ENCODE measurements at places on chromosomes 7 and 10. TPM values are rescaled to one million over a fixed set of nuclear protein-coding genes. Genes with fewer than 3 reads are reported as not detected.
A peak's percentile ranks its signal among the peaks of the same experiment; 100 is the strongest.

DNA sequence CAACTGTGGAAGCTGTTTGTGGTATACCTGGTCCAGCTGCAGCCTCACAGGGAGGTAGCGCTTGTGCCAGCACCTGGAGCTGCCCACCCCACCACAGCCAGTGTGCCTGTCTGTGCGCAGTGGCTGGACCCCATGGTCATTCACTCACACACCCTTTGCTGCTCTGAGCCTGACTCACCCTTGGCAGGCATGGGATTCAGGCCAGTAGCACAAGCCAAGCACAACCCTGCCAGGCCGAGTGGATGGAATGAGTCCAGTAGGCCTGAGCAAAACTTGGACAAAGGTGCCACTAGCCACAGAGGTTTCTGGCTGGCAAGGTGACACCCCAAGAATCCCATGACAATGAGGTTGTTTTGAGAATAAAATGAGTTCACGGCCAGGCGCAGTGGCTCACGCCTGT lies 19.0 kb downstream of the RBM48 start:
- DNase-seq: no peak

The SMO gene
- 36.0 TPM for total RNA-seq

- no peak for DNase-seq
These were observed 330.4 kb upstream of the SEMA3A start for GRCh38 chr7:84524714-84525694.

The STEAP1 gene
- 33.6 TPM for total RNA-seq

The ATG9B gene
- total RNA-seq: 4.3 TPM

GRCh38 chr10:24518981-24519597 lies 204.6 kb downstream of the ARHGAP21 start:
- peak; percentile 62 for DNase-seq

The CCM2 gene
- 28.2 TPM for total RNA-seq

DNA sequence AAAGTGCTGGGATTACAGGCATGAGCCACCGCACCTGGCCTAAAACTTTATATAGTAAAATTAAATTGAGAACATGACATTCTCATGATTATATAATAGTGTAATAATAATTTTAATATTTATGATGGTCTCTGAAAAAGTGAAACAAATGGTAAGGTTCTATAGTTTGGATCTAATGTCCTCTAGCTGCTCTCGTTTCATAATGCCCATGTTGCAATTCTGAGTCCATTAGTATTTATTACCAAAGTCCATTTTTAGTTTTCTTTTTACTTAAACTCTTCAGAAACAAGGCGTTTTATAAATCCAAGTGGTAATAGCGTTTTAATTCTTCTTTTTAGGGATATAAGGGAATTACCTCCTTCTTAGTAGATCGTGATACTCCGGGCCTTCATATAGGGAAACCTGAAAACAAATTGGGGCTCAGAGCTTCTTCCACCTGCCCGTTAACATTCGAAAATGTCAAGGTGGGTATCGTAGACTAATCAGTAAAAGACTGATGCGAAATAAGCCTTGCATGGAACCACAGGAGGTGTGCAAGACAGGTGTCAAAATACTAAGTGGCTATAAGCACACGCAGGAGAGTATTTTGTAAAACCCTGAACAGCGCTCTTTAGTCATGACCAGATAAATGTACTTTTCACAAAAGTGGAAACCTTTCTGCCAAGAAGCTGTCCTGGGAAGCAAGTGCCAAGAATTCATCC lies 34.1 kb downstream of the ACADSB start:
- no peak for DNase-seq

DNA sequence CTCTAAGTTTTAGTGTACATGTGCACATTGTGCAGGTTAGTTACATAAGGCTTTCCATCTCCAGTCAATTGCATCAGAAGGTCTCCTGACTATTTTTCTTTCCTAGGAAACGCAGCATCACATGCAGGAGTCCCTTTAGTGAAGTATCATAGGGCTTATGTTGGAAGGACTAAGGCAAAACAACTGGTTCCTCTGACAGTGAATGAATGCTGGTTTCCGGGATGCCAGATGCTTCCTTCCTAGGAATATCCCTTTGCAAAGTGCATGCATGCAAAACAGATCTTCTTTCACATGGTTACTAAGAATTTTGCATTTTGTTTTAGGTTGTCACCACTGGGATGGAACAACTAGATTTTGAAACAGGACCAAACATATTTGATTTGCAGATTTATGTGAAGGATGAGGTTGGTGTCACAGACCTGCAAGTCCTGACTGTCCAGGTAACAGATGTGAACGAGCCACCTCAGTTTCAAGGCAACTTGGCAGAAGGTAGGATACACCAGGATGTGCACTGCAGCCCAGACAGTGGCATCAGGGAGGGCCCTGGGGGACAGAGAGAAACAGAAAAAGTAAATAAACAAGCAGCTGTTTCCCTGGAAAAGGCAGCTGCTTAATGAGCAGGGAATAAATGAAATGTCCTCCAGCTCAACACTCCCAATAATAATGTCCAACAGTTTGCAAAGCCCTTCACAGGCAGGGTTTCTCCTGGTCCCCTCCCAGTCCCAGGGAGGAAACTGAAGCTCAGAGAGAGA lies 17.8 kb downstream of the CDHR3 start:
- no peak for DNase-seq

- DNase-seq: no peak
These were observed 88.4 kb downstream of the POLR1F start for GRCh38 chr7:19620470-19620869.

- no peak for DNase-seq
These were observed 18.0 kb downstream of the CAMK2B start for GRCh38 chr7:44307301-44307900.

The SPAM1 gene
- not detected for total RNA-seq

- no peak for DNase-seq
These were observed 20.5 kb upstream of the FZD1 start for GRCh38 chr7:91243591-91244301.

The HABP2 gene
- total RNA-seq: 24.3 TPM

- no peak for DNase-seq
These were observed 31.5 kb downstream of the HIF1AN start for GRCh38 chr10:100567249-100567648.

The VIPR2 gene
- total RNA-seq: not detected

The GPR37 gene
- total RNA-seq: 0.50 TPM

- peak; percentile 81 for DNase-seq
These were observed 53.1 kb downstream of the CUX1 start for GRCh38 chr7:101870361-101871062.

GRCh38 chr7:49344556-49344955 lies 420.2 kb downstream of the CDC14C start:
- DNase-seq: no peak

GRCh38 chr7:113000316-113001020 lies 86.2 kb downstream of the GPR85 start:
- DNase-seq: no peak

GRCh38 chr7:111878785-111879184 lies 316.5 kb upstream of the IMMP2L start:
- DNase-seq: no peak

- no peak for DNase-seq
These were observed 212.4 kb upstream of the NPSR1 start for GRCh38 chr7:34445653-34446052.

- no peak for DNase-seq
These were observed 290.1 kb downstream of the TCERG1L start for GRCh38 chr10:131021246-131021895.

The MINPP1 gene
- total RNA-seq: 24.8 TPM

DNA sequence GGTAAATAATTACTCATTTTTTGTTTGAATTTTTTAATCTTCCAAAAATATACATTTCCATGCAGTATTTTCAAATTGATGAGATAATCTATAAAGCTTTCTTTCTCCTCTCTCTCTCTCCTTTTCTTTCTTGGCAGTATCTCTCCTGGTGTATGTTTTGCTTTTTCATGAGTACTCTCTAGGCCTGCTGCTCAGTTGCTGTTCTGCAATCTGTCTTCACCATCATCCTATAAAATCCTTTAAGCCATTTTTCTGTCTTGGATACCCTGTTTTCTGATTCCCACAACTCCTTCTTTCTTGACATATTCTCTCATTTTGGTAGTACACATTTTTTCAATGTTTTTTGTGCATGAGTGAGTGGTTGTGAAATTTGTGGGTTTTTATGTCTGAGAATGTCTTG lies 1558.1 kb upstream of the LRRTM3 start:
- no peak for DNase-seq

DNA sequence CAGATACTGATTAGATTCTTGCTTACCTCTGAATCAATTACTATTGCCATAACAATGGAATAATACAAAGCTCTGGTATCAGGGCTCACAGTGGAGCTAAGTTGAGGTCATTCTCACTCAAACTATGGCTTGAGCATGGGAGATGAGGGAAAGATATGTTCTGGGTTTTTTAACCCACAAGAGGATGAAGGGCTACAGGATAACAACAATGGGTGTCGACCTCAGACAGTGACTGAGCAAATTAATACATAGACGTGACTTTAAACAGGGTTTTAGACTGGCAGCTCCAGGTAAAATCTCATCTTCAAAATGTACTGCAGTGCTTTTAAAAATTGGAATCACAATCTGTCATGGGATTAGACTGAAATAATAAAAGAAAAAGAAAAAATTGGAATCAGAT lies 7.5 kb upstream of the HIBADH start:
- no peak for DNase-seq

The TET1 gene
- 19.1 TPM for total RNA-seq

GRCh38 chr7:158369290-158369689 lies 218.3 kb downstream of the PTPRN2 start:
- DNase-seq: no peak

GRCh38 chr10:47051741-47052238 lies 140.6 kb downstream of the PTPN20 start:
- no peak for DNase-seq

DNA sequence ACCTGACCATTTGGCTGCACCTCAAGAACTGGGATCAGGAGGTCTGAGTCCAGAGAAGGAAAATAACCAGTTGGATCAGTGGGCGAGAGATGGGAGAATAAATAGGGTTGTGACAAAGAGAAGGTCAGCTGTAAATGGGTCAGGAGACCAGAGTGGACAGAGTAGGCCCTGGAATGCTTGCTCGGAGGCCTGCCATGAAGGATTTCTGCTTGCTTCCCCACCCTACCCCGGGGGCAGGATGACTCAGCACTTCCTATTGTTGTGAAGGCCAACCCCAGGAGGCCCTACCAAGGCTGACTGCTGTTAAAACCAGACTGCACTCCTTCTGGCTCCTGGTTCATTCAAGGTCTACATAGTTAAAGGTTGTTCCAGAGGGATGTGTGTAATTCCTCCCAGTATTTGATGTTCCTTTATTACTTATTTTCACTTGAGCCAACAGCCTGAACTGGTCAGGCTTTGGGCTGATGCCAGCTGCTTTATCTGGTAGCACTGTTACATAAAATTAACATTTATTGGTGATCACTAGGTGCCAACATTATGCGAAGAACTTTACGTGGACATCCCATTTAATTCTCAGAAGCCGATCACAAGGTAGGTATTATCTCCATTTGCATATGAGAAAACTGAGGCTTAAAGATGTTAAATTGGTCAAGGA lies 27.3 kb upstream of the IFRD1 start:
- peak; percentile 91 for DNase-seq

- DNase-seq: no peak
These were observed 137.6 kb upstream of the VWC2 start for GRCh38 chr7:49635800-49636199.

- no peak for DNase-seq
These were observed at the start of gene ZNF804B for GRCh38 chr7:88759230-88760135. Gene ZNF804B (plus strand): TSS chr7:88759700. CDS start chr7:88759977, 277 bp downstream.

DNA sequence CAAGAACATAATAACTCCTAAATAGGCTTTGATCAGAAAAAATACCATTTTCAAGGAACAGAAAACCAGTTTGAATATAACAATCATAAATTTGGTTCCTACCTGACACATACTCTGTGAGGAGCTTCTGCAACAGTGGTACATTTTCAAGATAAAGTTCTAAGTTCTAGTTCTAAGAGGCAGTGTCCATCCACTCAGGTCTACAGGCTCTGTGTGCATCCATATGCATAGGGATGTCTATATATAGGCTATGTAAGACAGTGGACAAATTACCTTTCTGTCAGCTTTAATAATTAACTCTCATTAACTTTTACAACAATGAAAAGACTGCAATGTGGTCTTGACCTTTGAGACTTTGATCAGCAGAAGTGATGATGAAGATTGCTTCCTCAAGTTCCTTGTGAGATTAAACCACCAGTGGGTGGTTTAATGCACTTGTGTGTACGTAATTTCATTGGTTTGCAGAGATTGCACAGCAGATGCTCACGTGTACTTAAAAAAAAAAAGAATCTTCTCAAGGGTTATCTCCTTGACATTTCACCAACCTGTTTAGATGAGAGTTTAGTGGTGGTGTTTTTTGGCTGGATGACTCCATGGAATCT lies at the start of gene SLC26A3:
SLC26A3 (minus strand) TSS at position 215 of the 602 bp plus-strand sequence. CDS start 8,714 bp downstream, outside the sequence.
- no peak for DNase-seq

Measured in Caco-2 (cell line).